ENCODE measurements at places on chromosomes 5 and 9. TPM values are rescaled to one million over a fixed set of nuclear protein-coding genes. Genes with fewer than 3 reads are reported as not detected.

GRCh38 chr5:56954262-56954661 is 2.3 kb upstream of the MIER3 start:
- DNase-seq = no peak

GRCh38 chr9:130107955-130108354 is 54.2 kb downstream of the GPR107 start:
- no peak for DNase-seq

DNA sequence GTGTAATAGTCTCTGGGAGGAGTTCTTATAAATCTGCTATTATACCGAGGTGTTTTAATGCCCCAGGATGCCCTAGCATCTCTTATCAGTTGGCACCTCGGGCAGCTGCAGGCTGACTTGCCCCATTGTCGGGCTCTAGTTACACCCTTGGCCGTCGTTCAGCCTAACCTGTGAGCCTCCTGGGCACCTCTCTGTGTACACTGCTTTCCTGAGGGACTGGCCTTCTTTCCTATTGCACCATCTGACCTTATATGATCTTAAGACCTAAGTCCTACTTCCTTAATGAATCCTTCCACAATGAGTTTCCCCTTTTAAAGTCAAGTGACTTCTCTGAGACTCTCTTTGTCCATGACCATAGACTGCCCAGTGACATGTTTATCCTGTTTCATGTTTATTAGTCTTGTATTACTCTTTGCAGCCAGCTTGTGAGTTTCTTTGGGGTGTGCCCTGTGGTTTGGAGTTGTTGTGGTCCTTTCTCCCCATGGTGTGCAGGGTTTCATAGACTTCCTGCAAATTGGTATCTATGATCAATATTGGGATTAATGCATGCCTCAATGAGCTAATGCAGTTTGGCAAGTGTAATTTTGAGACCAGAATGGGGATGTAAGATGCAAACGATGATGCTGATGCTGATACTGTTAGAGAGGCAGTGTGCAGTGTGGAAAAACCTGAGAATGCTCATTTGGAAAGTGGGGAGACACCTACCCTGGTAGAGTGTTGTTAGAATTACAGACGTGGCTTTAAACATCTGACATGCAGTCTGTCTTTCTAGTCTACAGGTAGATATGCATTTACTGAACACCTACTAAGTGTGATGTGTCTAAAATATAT is 4.9 kb downstream of the DAPK1 start:
- DNase-seq = no peak

- DNase-seq = no peak
Observed at GRCh38 chr9:88378317-88378716, 9.9 kb upstream of the SPIN1 start.

GRCh38 chr5:141882594-141883183 is 4.5 kb upstream of the PCDH1 start:
- no peak for DNase-seq

- DNase-seq = no peak
Observed at GRCh38 chr5:109553846-109554245, 135.9 kb upstream of the MAN2A1 start.

ALDOB gene
- total RNA-seq = not detected

BAAT gene
- total RNA-seq = not detected

PHYHD1 gene
- total RNA-seq = 0.23 TPM

DROSHA gene
- 44.1 TPM for total RNA-seq

CSF1R gene
- total RNA-seq = 0.10 TPM

SPINK13 gene
- not detected for total RNA-seq

IL5 gene
- not detected for total RNA-seq
